ENCODE measurements at places on chromosomes 6 and 20.

DNA sequence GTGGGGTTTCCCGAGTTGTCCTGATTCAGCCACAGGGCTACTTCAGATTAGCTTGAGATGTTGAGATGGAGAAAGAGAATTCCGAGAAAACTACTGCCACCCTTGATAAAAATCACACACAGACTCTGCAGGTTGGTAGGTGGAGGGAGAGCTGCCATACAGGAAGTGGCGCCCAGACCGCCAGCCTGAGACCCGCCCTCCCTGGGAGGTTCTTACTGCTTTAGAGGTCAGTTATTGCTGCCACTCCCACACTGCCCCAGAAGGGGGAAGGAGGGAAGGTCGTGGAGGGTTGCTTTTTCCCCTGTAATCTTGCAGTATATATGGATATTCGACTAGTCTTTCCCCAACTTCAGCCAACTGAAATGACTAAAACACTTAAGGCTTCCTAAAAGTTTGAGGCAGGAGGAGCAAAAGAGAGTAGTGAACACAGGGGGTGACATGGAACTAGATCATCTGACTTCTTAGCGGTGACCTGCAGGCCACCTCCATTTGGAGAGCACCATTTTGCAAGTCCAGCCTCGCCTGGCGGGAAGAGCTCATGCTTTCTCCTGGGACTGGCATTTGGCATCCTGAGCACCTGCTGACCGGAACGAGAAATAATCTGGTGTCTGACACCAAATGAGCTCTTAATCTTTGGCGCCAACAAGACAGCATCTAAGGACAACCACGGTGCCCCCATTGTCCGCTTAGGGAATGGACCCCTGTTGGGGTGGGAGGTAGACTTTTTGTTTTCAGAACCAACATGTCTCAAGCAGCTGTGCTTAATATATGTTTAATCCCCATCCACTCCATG is 35.7 kb upstream of the SLC22A1 start:
- DNase-seq: no peak

DNA sequence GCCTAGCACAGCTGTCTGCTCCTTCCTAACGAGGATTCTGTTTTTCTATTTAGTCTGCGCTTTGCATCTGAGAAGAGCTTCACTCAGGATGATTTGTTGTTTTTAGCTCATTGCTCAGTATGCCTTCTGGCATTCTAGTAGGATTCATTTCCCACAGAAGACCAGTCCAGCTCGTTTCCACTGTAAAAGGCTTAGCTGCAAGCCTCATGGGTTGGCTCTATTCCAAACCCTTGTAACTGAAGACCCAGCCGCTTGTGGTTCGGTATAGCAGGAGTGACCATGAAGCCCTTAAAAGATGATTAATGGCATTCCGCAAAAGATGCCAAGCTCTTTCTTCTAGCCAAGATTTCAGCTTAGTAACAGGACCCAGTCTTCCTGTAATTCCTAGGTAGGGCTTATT is 7.2 kb downstream of the ADGRF1 start:
- no peak for DNase-seq

- DNase-seq: no peak
Measured at GRCh38 chr6:98014442-98015201, 731.6 kb upstream of the MMS22L start.

DNA sequence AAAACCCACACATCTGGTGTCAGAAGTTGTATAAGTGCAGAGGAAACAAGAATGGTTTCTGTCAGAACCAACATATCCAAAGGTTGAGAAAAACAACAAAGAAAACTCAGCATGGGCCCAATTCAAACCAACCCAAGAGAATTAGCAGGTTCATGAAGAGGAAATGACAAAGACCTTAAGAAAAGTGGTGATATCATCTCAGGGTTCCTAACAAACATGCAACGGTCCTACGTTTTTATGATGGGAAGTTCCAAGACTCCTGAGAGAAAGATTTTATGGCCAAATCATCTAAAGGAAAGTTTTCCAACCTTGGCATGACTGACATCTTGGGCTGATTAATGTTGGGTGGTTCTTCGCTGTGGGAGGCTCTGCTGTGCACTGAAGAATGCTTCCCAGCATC is 23.0 kb downstream of the TFB1M start:
- DNase-seq: no peak

GRCh38 chr20:62359491-62360121 is 7.5 kb downstream of the LAMA5 start:
- no peak for DNase-seq

DNA sequence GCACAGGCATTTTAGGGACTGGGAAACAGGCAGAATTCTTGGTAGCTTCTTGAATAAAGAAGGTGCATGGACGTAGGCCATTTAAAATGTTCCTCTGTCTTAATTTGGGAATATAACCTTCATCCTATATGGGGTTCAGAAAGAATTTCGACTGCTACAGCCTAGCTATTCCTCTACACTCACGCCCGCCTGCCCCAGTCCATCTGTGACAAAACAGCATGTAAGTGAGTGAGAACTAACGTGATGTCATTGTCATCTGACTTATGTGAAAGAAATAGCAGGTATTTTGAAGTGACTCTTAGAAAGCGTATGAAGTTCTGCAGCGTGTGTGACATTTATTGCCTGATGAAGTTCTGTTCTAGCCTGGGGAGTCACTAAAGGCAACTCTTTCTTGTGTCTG is 52.2 kb upstream of the SLC22A1 start:
- DNase-seq: no peak

DNA sequence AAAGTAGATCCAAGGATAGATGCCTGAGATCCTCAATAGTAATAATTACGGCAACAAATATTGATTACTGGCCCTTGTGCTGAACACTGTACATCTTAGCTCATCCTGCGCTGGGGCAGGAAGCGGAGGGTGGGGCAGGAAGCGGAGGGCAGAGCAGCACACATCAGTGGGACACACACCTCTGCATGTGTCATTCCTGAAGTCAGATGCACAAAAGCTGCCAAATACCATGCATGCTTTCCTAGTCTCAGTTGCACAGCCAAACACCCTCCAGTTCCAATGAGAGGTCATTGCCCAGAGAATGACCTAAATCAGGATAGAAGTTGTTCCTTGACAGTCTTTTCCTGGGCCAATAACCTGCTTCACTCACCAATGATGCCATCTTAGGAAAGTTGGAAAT is 74.4 kb upstream of the FOXC1 start:
- DNase-seq: peak; percentile 15

DNA sequence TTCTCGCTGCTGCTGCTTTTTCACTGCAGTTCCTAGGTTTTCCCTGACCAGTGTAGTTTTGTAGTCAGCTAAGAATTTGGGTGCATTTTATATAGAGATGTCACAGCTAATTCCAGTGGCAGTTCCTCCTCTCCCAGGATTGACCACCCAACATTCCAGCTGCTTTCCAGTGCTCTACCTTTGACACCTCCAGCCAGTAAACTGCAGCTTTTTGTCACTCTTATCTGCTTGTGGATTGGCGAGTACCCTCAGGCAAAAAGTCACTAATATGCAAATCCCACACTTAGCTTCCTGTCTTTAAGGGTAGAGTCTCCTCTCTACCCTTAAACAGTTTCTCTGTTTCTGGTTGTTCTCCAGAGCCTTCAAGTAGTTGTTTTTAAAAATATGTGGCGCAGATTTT is 146.9 kb upstream of the KCNG1 start:
- no peak for DNase-seq

DNA sequence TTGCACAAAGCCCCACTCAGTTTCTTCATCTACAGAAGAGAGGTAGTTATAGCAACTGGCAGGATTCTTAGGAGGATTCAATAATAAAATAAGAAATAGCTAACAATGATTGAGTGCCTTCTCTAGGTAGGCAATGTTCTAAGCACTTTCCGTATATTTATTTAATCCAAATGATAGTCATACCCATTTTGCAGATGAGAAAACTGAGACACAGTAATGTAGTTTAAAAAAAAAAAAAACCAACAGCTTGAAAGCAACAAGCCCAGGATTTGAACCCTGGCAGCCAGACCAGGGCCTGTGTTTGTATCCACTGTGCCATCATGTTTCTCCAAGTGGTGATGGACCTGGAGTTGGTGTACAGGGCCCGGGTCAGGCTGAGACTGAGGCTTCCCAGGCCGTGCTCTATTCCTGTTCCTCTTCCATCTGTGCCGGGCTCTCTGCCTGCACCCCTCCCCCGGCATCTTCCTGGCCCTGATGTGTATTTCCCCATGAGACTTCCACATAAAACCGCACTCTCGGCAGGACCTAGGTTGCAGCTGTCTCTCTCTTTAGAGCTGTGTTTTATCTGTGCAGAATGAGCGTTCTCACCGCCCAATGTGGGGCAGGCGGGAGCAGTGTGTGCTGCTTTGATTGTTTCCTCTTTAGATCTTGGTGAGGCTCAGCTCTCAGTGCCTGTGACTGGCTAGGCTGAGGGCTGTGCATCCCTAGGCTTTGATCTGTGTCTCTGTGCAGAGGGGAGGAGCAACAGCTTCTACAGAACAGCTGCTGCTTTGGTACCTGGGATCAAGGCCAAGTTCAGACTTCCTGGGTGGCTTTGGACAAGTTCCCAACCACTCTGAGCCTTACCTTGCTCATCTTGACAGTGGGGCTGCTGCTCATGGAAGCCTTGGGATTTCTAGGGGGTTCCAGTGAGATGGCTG is 49.5 kb downstream of the TOX2 start:
- DNase-seq: peak; percentile 29

- no peak for DNase-seq
Measured at GRCh38 chr6:86500035-86500434, 437.3 kb upstream of the HTR1E start.

- no peak for DNase-seq
Measured at GRCh38 chr6:163311830-163312229, 102.7 kb upstream of the QKI start.

- DNase-seq: no peak
Measured at GRCh38 chr20:1800777-1801176, 94.4 kb upstream of the SIRPA start.

GRCh38 chr6:154218301-154218700 is 138.3 kb downstream of the IPCEF1 start:
- DNase-seq: no peak

DNA sequence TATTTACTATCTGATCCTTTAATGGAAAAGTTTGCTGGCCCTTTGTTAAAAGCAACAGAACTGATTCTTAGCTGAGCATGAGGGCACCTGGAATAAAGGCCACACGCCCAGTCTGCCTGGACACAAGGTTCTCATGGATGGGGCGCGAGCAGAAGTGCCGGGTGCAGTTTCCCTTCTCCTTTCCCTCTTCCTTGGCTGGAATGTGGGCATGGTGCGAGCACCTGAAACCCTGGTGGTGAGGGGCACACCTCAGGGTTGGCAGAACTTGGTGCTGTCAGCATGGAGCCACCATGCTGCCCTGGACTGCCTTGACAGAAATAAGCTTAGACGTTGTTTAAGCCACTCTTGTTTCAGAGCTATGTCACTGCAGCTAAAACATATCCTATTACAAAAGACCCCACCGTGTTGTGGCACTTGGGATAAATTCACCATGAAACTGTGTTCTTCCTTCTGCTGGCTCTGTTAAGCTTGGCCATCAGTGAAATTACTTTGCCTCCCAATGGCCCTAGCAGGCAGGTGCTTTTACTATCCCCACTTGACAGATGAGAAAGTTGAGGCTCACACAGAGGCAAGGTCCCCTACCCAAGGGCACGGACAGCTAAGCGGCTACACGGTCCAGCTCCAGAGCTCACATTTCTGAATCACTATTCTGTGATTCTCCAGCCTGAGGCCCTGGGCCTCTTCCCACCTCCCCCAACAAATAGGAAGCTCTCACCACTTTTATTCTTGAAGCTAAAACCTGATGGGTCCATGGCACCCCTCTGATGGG is 115.9 kb downstream of the PREX1 start:
- no peak for DNase-seq

DNA sequence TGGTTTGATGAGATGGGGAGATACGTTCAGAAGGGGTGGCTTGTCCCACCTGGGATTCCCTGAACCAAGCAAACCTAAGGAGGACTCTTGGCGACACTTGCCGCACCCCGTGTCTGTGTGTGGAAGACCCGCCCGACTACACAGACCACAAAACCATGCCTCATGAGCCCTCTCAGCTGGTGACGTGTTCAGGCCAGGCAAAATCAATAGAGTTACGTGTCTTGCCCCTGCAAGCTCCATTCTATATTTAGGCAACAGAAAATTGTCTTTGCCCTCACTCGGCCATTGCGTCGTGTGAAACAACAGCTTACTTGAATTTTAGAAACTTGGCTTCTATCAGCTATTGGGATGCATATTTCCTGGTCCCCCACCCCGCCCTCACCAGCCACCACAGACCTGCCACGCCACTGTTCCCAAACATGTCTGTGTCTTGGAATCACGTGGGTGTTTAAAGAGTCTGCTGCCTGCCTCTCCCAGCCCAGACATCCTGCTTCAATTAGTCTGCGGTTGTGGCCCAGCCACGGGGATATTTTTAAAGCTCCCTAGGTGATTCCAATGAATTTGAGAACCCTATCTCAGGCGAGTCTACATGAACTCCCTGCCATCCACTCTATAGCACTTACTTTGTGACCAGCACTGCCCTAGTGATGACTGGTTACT is 279.2 kb upstream of the EXOC2 start:
- DNase-seq: no peak
